Tibial artery (tissue), 4 donors: ENCODE measurements at places on chromosomes 7 and 10.
A peak's percentile ranks its signal among the peaks of the same experiment; 100 is the strongest.

DNA sequence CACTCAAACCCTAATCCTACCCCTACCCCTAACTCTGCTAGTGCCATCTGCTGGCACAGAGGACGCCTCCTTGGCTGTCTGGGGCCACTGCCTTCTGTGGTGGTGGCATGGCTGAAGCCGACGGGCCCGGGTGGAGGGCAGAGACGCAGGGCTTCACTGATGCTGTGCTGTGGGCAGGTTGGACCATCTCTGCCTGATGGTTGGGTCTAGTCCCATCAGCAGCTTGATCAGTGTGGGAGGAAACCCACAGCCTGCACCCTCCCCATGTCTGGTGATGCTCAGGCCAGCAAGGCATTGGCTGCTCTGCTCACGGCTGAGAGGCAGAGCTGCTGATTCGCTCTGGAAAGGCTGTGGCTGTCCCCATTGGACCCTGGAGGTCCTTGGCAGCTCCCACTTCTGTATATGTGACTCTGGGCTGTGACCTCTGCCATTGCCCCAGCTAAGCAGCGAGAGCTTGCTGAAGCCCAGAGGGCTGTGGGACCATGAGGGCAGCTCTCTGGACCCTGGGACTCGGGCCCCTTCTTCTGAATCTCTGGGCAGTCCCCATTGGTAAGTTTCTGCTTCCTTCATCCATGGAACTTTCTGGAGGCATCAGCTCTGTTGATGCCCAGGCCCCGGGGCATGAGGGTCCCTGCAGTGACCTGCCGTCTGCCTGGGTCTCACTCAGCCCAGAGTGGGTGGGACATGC lies at the start of gene SCART1:
SCART1 (plus strand) TSS at position 430 of the 688 bp plus-strand sequence; CDS start at position 483, 53 bp downstream.
- DNase-seq: no peak

GRCh38 chr10:122468926-122469781 lies 7.8 kb downstream of the HTRA1 start:
- DNase-seq: peak; percentile 74

DNA sequence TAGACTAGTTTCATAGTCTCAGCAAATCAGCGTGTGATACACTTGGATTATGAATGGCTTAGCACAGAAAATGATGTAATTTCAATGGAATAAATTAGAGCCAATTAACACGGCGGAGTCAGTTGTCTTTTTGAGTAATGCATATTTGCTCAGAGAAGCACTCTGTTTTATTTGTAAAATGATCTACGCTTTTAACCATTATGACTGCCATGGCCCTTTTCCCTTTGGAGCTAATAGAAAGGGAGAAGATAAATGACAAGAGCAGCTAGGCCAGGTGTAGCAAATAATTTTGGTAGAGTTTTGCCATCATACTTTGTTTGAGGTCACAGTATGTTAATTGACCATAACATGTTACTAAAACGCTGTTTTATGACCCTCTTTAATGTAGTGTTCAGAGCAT lies 86.8 kb downstream of the GPR158 start:
- no peak for DNase-seq

GRCh38 chr7:23291957-23292560 lies 7.1 kb upstream of the MALSU1 start:
- DNase-seq: no peak

DNA sequence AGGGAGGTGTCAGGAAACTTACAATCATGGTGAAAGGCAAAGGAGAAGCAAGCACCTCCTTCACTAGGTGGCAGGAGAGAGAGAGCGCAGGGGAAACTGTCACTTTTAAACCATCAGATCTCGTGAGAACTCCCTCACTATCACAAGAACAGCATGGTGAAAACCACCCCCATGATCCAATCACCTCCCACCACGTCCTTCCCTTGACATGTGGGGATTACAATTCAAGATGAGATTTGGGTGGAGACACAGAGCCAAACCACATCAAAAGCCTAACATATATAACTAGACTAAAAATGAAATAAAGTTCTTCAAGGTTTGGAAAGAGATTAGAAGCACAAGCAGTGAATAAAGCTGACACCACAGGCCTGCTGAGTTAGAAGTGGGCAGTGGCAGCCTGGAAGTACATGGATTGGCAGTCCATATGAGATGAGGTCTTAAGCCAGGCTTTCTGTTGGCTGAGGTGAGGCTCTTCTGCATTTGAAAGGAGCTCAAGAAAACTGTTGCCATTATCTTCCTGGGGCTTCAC lies 96.4 kb upstream of the MDFIC start:
- no peak for DNase-seq

DNA sequence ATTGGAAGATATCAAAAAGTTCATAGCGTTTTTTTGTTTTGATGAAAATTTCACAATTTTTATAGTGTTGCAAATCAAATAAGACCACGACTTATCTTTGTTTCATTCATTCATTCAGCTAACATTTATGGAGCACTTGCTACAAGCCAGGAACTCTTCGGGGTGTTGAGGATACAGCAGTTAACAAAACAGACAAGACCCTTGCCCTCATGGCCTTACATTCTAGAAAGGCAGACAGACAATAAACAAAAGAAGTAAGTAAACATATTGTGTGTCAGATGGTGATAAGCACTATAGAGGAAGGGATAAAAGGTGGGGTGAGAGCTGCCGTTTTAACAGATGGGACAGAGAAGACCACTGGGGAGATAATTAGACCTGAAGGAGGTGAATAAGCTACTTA lies 41.6 kb upstream of the GSAP start:
- DNase-seq: no peak

GRCh38 chr7:23012908-23013714 lies 819 bp downstream of the HYCC1 start:
- DNase-seq: peak; percentile 31

DNA sequence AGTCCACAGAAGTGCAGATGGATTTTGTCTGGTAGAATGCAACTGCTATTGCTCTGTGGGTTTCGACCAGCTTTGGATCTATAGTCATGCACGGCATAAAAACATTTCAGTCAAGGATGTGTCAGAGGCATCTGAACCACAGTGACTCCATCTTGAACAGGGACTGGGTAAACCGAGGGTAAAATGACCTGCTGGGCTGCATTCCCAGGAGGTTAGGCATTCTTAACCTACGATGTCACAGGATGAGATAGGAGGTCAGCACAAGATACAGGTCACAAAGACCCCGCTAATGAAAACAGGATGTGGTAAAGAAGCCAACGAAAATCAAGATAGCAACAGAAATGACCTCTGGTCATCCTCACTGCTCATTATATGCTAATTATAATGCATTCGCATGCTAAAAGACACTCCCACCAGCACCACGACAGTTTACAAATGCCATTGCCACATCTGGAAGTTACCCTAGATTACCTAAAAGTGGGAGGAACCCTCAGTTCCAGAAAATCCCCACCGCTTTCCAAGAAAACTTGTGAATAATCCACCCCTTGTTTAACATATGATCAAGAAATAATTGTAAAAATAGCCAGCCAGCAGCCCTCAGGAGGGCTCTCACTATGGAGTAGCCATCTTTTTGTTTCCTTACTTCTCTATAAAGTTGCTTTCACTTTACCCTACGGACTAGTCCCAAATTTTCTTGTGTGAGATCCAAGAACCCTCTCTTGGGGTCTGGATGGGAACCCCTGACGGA lies 50.7 kb upstream of the CPXM2 start:
- DNase-seq: no peak

DNA sequence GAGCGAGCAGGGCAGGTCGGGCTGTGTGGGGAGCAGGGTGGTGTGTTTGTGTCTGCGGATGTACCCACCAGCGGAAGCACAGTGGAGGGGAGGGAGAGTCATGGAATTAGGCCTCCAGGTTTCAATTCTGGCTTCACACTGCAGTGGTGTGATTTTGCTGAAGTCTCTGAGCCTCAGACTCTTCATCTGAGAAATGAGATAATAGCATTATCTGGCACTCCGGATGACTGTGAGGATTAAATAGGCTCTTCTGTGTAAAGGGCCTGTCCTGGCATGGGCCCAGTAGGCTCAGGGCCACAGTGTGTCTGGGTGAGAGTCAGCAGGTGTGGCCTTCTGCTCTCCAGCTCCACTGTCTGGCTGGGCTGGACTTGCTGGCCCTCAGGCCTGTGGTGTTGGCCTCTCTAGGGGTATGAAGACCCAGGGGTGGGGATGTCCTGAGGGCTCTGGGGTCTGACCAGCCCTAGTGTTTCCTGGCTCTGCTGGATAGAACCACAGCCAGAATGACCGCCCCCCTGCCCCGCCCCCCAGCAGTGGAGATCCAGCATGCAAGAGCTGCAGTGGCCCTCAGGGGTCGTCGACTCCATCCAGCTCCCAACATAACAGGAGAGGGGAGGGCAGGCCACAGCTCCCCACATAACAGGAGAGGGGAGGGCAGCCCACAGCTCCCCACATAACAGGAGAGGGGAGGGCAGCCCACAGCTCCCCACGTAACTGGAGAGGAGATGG lies 178.6 kb downstream of the RPS24 start:
- DNase-seq: no peak

DNA sequence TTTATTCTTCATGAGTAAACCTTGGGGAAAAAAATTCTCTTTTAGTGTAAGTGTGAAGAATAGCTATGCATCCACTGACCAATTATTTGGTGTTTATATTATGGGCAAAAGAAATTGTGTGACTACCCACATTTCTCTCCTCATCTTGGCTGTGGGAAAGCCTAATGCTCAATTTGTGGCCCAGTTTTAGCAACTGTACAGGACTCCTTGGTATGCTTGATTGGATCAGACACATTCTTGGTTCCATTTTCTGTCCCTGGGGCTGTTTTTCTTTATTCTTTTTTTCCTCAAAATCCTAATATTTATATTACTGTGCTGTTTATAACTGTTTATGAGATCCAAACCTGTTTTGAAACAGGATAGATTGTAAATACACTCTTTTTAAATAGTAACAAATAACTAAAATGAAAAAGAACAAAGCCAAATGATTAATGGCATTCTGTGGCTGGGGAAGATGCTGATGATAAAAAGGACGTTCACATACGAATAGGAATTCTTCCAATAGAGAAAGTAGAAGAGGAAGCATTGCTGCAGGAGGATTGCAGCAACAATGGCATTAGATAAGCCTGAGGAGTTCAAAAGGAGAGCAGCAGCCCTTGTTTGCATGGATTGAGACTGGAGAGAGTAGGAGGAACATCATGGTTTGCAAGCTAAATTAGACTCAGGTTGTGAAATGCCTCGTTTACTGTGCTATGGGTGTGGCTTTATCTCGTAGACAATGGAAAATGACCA lies 580.5 kb downstream of the INHBA start:
- DNase-seq: no peak

- no peak for DNase-seq
These were observed 58.4 kb downstream of the PTPRZ1 start for GRCh38 chr7:121931149-121931902.

- no peak for DNase-seq
These were observed 42.6 kb upstream of the C7orf33 start for GRCh38 chr7:148547951-148548350.
